Activated CD8-positive, alpha-beta T cell treated with anti-CD3 and anti-CD28 coated beads for 36 hours (primary cell): ENCODE measurements at places on chromosomes 7 and 10. TPM values are rescaled to one million over a fixed set of nuclear protein-coding genes. Genes with fewer than 3 reads are reported as not detected.

The EVX1 gene
- total RNA-seq = not detected

The IFIT3 gene
- 21.8 TPM for total RNA-seq

The PNLIP gene
- total RNA-seq = not detected

The SMKR1 gene
- 2.6 TPM for total RNA-seq

The WDR86 gene
- total RNA-seq = 0.25 TPM

The BBIP1 gene
- total RNA-seq = 44.4 TPM

The PPP1R9A gene
- 0.13 TPM for total RNA-seq

The DNAH11 gene
- 2.7 TPM for total RNA-seq

The PAX4 gene
- total RNA-seq = not detected

The COL1A2 gene
- total RNA-seq = 0.56 TPM

The FFAR4 gene
- not detected for total RNA-seq

The NSUN6 gene
- total RNA-seq = 21.3 TPM
